ENCODE measurements at places on chromosomes 6 and 20.

GRCh38 chr6:18359237-18359885, 27.8 kb upstream of the RNF144B start:
- DNase-seq, result no peak

GRCh38 chr6:131844243-131844841, 36.5 kb downstream of the ENPP1 start:
- no peak for DNase-seq

DNA sequence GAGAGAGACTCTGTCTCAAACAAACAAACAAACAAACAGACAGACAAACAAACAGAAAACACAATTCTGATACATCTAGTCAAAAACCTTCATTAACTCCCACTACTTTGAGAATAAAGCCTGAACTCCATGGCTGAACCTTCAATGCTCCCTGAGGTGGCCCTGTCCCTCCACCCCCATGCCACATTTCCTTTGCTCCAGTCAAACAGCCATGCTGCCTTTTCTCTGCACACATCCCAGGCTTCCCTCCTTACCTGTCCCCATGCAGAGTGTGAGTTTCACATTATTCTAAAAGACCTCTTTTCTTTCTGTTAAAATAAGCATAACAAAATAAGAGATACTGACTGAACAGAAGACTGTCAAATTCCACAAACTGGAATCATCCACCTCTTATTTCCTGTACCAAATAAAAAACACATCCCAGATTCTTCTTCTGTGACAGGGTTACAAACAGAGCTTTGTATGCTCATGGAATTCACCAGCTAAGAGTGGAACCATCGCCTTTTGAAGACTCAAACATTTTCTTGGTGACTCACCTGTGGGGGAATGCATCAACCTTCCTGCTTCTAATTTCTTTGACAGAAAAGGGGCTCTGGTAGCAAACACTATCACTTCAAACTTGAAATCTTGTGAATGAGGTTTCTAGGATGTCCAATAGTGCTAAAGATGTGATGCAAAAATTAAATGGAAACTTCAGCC, 71.0 kb upstream of the SLC22A16 start:
- no peak for DNase-seq

- no peak for DNase-seq
Observed at GRCh38 chr6:47587493-47587892, 109.9 kb downstream of the CD2AP start.

- DNase-seq, result no peak
Observed at GRCh38 chr20:57647006-57647932, 27.0 kb upstream of the ZBP1 start.

DNA sequence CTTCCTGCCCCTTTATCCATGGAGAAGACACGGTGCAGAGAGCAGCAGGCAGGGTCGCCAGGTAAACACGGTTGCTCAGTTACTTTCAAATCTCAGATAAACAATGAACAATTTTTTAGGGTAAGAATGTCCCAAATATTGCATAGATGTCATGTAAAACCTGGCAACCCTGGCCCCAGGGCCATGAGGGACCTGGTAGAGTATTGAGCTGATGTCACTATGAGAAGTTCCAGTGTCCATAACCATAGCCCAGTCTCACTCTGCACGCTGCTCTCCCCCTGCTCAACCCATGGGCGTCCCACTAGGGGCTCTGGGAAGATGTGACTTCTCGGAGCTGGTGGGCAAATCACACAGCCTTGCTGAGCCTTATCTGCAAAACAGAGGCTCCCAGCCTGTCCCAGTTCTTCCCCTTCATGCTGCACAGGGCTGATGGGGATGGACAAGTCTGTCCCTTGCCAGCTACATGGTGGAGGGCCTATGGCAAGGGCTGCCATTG, 71.3 kb upstream of the TOP1 start:
- DNase-seq, result no peak

- no peak for DNase-seq
Observed at GRCh38 chr20:59269411-59270025, 30.9 kb upstream of the EDN3 start.

GRCh38 chr6:146028252-146028795, 538 bp upstream of the GRM1 start:
- peak; percentile 16 for DNase-seq

DNA sequence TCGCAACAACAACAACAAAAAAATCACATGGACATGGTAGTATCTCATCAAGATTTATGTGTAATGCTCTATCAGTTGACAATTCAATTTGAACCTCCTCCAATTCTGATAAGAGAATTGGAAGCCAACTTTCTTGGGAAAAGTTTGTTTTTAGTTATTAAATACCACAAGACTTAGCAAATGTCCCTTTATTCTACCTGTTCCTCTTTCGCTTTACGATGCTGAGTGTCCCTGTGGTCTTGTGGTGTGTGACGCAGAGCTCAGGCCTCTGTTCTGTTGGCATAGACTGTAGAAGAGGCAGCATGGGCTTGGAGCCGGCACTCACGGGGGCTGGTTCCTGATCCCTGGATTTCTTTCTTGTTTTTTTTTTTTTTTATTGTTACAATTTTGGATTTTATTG, 76.7 kb downstream of the PSMB1 start:
- no peak for DNase-seq

- no peak for DNase-seq
Observed at GRCh38 chr6:145507239-145507638, 228.1 kb downstream of the EPM2A start.

- no peak for DNase-seq
Observed at GRCh38 chr6:127185437-127185995, 67.0 kb downstream of the RSPO3 start.

DNA sequence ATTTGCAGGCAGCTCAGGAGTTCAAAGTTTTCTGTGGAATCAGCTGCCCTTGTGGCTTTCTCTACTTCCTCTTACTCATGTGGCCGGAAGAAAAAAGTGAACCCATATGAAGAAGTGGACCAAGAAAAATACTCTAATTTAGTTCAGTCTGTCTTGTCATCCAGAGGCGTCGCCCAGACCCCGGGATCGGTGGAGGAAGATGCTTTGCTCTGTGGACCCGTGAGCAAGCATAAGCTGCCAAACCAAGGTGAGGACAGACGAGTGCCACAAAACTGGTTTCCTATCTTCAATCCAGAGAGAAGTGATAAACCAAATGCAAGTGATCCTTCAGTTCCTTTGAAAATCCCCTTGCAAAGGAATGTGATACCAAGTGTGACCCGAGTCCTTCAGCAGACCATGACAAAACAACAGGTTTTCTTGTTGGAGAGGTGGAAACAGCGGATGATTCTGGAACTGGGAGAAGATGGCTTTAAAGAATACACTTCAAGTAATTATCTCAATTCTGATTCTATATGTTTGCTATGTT, 1.1 kb downstream of the MGME1 start:
- DNase-seq, result peak; percentile 23

- peak; percentile 29 for DNase-seq
Observed at GRCh38 chr6:33761922-33762629, 15.4 kb upstream of the IP6K3 start.

GRCh38 chr6:43800746-43801494, 30.9 kb downstream of the VEGFA start:
- DNase-seq, result no peak

GRCh38 chr6:56751604-56752003, 108.9 kb upstream of the DST start:
- DNase-seq, result no peak

- no peak for DNase-seq
Observed at GRCh38 chr20:10633718-10634117, 40.1 kb downstream of the JAG1 start.

DNA sequence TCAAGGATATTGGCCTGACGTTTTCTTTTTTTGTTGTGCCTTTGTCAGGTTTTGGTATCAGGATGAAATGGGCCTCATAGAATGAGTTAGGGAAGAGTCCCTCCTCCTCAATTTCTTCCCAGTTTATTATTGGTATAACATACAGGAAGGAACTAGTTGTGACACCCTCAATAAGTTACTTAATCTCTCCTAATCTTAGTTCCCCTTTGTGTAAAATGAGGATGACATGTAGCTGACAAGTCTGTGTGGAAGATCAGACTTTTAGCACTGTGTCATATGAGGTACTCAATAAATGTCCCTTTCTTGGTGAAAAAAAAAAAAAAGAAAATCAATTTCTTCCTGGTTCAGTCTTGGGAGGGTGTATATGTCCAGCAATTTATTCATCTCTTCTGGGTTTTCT, 155.8 kb downstream of the PDE7B start:
- DNase-seq, result no peak

GRCh38 chr20:61760731-61761130, 304.9 kb downstream of the TAF4 start:
- no peak for DNase-seq

DNA sequence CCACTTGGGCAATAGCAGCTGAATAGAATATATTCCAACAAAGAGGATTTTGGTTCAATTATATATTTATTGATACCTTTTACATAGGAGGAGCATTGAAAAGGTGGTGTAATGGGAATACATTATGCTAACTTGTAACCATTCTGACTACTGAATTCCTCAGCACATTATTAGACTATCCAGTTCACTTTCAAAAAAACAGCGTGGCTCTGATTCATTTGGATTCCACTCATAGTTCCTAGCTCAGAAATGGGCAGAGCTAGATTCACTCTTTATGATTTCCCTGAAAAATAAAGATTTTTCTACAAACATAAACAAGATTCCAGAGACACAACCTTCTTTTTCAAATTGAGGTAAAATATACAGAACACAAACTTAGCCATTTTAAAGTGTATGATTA, 9.2 kb upstream of the TRERF1 start:
- no peak for DNase-seq

- no peak for DNase-seq
Observed at GRCh38 chr6:3340894-3341293, 82.1 kb downstream of the PSMG4 start.

DNA sequence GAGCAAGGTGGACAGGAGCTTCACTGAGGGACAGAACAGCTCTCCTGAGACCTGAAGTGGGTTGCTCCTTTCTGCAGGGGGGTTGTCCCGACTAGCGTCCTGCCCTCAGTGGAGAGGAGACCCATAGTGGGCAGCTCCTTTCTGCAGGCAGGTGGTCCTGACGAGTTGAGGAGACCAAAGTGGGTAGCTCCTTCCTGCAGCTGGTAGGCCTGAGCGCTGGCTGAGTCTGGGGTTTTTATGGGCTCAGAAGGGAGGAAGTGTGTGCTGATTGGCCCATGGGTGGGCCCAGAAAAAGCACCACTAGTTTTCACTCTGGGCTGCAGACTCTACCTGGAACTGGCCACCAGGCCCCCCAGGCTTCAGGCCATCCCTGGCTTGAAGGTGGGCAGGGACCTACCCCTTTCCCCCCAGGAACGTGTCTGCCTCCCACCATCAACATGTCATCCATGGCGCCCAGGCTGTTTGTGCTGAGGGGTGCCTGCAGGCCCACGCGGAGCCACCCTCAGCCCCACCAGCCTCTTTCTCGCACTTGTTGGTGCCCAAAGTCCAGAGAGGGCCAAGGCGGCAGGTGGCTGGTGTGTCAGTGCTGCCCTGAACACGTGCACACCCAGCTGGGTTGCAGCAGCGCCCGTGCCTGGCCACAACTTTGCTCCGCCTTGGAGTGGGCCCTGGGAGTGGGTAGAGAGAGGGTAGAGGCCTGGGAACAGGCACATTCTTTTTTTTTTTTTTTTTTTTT, 1.6 kb upstream of the DEK start:
- DNase-seq, result no peak

GRCh38 chr6:111580401-111580800, 25.3 kb downstream of the TRAF3IP2 start:
- no peak for DNase-seq

- DNase-seq, result no peak
Observed at GRCh38 chr20:57530327-57530981, 5.5 kb upstream of the CTCFL start.

GRCh38 chr20:53539516-53539915, 54.1 kb downstream of the ZNF217 start:
- DNase-seq, result no peak

GRCh38 chr6:144664947-144665346, 379.8 kb downstream of the UTRN start:
- DNase-seq, result no peak

DNA sequence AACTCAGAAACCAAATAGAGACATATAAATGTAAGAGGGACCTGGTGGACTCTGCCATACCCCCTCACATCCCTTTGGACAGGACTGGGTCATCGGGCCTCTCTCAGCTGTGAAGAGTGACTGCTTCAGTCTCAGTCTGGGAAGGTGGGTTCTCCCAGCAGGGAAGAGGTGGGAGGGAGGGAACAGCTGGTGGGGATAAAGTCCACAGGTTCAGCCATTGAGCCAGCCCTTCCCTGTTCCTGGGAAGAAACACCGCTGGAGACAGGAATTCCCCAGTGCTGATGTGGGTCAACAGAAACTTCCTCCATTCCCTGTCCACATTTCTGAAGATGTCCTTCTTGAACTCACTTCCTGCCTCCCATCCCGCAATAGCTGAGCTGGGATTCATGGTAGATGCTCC, 209.2 kb upstream of the PMEPA1 start:
- DNase-seq, result no peak

DNA sequence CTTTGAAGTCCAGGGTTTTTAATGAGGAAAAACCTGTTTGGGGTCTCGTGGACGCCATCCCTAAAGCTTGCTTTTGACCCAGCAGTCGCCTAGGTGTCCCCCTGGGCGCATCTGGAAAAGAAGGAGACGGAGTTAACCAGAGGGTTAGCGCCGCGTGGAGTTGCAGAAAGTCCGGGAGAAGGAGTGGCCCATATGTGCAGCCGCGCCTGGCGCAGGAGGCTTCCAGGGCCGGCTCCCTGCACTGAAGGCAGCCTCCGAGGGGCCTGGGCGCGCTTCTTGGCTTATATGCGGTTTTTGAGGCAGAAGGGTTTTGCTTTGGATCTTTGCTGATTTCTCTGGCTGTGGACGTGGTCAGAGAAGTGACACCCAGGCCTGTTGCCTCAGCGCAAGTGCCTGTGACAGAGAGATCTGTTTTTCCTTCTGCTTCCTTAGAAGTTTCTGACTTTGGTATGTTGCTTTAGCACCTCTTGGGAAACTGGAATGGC, 987 bp downstream of the TMEM181 start:
- DNase-seq, result no peak

- peak; percentile 68 for DNase-seq
Observed at GRCh38 chr20:24027229-24027628, 38.6 kb upstream of the GGTLC1 start.

- no peak for DNase-seq
Observed at GRCh38 chr6:151914484-151914883, 107.0 kb downstream of the ESR1 start.

DNA sequence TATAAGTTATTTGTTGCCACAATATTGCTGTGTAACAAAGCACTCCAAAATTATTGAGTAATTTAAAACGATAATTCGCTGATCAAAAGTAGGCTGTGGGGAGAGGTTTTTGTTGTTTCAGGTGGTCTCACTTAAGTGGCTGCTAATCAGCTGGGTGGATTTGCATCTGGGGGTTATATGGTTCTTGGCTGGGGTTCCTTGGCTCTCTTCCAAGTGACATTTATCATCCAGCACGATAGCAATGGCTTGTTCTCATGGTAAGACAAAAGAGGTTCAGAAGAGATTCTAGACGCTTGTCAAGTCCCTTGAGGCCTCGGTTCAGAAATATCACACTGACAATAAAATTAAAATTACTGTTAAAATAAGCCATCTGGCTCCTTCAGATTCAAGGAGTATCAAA, 1648.8 kb downstream of the GRIK2 start:
- DNase-seq, result no peak

DNA sequence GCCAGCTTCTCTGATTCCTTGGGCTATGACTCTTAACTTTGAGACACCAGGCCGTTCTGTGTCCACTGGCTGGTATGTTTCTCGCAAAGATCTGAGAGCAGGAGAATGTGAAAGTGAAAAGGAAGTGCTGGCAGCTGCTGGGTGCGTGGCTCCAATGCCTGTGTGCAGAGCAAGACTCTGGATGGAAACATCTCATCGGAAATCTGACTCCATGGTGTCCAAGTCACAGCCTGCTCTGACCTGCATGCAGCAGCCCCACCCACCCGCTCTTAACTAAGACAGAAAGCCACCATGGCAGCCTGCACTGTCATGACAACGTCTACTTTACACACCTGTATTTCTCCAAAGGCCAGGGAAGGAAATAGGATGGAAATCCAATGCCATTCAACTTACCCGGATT, 66.3 kb upstream of the MPC1 start:
- DNase-seq, result no peak

All from activated naive CD4-positive, alpha-beta T cell treated with Interleukin-2 at 50 U/mL for 16 hours (primary cell).